GM10248 (cell line): ENCODE measurements at places on chromosomes 16 and 17.

DNA sequence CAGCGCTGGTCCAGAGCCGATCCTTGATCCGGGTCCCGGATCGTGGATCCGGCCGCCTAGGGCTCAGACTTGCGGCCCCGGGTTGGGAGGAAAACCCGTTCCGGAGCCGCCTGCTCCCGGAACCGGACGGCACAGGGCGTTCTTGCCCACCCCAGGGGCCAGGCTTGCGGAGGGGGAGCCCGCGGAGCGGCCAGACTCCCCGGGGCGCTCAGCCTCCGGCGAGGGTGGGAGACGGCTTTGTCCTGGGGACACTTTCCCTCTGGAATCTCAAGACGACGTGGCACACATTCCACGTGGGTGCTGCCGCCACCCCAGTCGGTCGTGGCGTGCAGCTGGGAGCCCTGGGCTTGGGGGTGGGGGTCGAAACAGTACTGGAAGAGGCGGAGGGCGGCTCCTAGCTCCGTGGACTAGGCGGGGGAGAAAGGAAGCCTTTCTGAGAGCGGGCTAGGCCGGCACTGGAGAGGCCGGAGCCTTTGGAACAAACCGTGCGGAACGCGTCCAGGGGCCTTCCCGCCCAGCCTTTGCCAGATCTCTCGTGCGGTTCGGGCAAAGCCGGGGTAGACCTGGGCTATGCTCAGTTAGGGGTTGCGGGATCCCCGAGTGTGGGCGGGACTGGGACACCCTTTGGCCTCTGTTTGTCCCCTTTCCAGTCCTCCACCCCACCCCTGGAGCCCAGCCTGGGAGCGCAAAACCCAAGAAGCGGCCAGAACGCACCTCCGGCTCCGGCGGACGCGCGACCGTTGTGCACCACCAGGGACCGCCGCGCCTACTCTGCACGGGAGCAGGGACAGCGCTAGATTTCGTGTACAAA, 26.5 kb downstream of the SREBF1 start:
- DNase-seq = no peak

DNA sequence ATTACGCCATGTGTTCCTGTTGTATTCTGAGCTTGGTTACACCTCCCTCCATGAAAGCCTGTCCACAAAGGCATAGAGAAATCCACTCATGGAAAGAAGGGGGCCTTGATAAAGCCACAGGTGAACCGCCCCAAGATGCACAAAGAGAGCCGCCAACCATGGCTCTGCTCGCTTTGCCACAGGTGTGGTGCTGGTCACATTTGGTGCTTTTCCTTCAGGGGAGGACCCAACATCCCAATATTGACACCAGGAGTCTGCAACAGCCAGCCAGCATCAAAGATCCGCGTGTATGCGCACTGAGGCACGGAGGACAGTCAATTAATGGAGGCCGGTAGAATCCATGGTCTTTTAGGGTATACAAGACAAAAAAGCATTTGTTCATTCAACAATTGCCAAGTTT, 7.3 kb downstream of the ABCA3 start:
- no peak for DNase-seq

- no peak for DNase-seq
Measured at GRCh38 chr16:31388535-31388934, 4.6 kb upstream of the ITGAD start.

DNA sequence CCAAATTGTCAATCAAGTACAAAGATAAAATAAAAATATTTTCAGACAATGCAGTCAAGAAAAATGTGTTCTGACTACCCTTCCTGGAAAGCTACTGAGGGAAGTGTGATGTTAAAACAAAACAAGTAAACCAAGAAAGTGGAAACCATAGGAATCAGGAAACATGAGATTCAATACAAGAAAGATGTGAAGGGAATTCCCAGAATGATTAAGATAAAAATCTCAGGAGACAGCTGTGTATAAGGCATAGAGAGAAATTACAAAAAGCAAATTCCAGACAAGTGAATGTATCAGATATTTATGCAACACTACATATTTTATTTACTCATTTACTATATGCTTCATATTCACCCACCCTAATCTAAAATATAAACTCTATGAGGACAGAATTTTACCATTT, 32.2 kb downstream of the TRIM37 start:
- DNase-seq = no peak

GRCh38 chr17:58386708-58387107, 30.6 kb downstream of the RNF43 start:
- no peak for DNase-seq

DNA sequence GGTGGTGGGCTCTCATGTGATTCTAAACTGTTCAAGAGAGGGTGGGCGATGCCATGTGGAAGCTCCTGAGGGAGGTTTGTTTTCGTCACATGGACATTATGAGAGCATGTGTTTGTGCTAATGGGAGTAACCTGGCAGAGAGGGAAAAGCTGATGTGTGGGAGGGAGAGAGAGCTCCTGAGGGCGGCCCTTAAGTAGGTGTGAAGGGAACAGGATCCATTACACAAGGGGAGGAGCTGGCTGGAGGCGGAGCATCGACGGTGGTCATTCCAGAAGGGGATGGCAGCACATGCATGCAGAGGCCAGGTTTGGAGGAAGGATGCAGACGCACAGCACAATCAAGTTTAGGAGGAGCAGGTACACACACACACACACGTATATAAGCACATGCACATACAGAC, 197.5 kb downstream of the RPTOR start:
- no peak for DNase-seq

- no peak for DNase-seq
Measured at GRCh38 chr17:44780845-44781480, 22.2 kb downstream of the ADAM11 start.

DNA sequence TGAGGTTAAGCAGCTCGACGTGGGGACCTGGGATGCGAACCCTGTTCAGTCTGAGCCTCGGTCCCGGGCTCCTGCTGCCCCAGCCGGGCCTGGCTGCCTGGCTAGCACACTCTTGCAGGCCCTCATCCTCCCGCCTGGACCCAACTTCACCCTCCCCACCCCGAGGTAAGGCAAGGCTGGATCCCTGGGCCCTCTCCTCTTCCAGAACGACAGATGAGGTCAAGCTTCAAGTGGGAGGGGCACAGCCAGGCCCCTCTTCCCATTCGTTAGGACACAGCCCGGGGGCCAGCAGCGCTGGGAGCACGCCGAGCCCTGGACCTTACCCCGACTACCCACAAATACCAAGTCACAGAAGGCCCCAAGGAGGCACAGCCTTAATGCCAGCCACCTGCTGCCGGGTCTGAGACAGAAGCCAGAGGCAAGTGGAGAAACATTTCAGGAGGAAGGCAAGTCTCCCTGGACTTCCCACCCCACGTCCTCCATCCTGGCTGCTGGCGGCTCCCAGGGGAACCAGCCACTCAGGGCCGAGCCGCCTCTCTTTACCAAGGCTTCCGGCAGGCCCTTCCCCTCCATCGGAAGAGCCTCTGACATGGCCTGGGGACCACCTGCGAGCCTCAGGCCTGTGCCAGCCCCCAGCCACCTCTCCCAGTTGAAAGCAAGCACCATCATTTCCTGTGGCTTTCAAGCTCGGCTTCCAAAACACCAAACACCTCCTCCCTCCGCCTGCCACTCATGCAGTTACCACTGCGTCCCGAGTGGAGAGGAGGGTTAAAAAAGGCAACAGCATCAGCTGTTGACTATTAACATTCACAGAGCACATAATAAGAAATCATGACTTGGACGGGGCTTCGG, 59.9 kb downstream of the RPH3AL start:
- no peak for DNase-seq

GRCh38 chr16:27485126-27485525, 64.6 kb downstream of the GTF3C1 start:
- no peak for DNase-seq

GRCh38 chr17:47906443-47906842, 10.4 kb downstream of the SP2 start:
- DNase-seq = no peak

DNA sequence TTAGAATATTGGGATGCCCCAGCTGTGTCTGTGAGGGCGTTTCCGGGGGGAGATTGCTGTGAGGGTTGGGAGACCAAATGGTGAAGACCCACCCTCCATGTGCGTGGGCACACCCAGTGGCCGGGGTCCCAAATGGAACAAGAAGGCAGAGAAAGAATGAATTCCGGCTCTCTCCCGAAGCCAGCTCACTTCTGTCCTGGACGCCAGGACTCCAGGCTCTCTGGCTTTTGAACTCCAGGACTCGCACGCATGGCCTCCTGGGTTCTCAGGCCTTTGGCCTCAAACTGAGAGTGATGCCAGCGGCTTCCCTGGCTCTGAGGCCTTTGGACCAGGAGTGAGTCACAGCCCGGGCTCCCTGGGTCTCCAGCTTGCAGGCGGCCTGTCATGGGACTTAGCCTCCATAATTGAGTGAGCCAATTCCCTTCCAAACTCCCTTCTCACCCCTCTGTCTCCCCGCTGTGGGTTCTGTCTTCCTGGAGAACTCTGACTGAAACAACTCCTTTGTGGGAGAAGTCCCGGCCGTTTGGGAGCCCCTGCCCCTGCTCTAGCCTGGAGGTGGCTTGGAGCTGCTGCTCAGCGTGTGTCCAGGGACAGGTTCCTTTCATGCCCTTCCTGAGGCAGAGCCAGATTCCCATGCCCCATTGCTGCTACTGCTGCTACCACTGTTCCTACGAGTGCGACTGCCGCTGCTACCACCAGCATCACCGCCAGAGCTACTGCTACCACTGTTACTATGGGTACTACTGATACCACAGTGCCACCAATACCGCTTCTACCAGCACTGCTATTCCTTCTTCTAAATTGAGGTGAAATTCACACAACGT, 49.8 kb upstream of the CBX4 start:
- no peak for DNase-seq

DNA sequence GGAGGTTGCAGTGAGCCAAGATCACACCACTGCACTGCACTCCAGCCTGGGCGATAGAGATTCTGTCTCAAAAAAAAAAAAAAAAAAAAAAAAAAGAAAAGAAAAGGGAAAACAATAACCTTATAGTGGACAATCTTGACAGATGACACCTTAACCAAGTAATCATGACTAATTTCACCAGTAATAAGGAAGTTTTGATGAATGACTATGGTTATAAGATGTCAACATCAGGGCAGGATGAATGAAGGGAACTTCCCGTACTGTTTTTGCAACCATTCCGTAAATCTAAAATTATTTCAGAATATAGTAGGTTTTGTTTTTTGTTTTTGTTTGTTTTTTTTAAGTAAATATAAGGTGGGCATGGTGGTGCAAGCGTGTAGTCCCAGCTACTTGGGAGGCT, 23.0 kb downstream of the GSPT1 start:
- no peak for DNase-seq

DNA sequence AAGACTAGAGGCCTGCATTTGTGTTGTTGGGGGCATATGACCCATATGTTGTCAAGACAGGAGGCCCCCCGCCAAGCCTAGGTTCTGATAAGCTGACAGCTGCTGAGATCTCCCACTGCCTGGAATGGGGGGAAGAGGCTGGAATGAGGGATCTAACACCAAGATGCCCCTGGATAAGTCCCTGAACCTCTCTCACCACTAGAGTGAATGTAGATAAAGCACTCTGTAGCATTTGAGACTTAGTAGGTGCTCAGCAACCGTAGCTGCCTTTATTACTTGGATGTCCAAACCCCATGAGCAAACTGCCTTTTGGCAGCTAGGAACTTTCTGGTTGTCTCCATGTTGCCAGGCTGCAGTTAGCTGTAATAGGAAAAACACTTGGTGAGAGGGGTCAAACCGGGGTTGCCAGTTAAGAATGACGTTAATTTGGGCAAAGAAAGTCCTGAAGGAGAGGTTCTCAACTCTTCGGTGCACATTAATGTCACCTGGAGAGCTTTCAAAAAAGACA, 4.4 kb upstream of the RASL10B start:
- DNase-seq = no peak

GRCh38 chr17:66448026-66448639, 145.7 kb downstream of the PRKCA start:
- no peak for DNase-seq

DNA sequence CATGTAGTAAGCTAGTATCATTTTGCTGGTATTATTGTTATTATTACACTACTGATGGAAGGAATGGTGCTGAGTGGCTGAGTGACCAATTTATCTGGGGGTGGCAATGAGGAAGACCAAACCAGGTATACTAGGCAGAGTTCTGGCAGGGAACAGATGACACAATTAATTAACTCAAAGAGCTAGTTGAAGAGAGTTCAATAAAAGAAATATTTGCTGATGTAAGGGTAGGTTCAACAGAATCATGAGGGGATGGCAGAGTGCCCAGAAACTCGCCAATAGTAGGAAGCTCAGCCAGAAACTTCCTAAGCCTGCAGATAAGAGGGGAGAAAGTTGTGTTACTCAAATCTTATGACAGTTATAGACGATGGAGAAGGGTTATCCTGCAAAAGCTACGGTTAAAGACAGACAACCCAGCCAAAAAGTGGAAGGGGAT, 352.5 kb downstream of the KCNJ2 start:
- DNase-seq = no peak

GRCh38 chr17:41971721-41972523, 5.3 kb downstream of the CNP start:
- no peak for DNase-seq

- DNase-seq = no peak
Measured at GRCh38 chr17:21289175-21289901, 4.8 kb downstream of the MAP2K3 start.

GRCh38 chr17:8294361-8294760, 839 bp downstream of the SLC25A35 start:
- DNase-seq = no peak

- no peak for DNase-seq
Measured at GRCh38 chr16:79589601-79590102, 10.9 kb downstream of the MAF start.

GRCh38 chr17:43548689-43549379, 2.7 kb upstream of the ETV4 start:
- no peak for DNase-seq

GRCh38 chr17:34230342-34230741, 24.7 kb upstream of the CCL2 start:
- no peak for DNase-seq

DNA sequence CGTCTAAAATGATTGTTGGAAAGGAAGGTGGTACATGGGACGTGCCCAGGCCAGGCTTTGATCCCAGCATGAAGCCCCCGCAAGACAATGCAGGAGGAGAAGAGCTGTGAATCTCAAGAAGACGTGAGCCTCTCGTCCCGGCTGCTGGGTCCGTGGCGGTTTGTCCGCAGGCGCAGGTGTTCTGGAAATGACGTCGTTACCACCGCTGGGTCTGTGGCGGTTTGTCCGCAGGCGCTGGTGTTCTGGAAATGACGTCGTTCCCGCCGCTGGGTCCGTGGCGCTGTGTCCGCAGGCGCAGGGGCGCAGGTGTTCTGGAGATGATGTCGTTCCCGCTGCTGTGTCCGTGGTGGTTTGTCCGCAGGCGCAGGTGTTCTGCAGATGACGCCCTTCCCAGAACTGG, 14.1 kb downstream of the SPG7 start:
- DNase-seq = no peak

DNA sequence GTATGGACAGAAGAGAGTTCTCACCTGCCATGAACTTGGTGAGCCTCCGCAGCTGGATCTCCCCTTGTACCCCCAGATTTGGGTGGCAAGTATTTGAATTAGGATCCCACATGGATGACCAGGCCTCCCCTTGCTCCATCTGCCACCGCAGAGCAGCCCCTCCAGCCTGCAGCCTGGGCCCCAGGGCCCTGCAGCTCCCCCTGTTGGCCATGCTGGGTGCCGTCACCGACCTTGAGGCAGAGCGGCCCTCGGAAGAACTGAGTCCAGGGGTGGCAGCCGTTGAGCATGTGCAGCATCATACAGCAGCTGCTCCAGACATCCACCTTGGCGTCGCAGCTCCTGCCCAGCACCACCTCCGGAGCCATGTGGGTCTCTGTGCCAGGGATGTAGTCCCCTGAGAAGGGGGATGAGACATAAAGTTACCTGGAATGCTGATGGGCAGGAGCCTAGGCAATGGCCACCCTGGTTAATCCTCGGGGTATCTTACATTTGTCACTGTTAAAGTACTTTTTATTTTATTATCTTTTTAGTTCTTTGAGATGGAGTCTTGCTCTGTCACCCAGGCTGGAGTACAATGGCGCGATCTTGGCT, 9.0 kb upstream of the SPATA32 start:
- no peak for DNase-seq
